ENCODE measurements at places on chromosomes 12 and 14.
A peak's percentile ranks its signal among the peaks of the same experiment; 100 is the strongest.

DNA sequence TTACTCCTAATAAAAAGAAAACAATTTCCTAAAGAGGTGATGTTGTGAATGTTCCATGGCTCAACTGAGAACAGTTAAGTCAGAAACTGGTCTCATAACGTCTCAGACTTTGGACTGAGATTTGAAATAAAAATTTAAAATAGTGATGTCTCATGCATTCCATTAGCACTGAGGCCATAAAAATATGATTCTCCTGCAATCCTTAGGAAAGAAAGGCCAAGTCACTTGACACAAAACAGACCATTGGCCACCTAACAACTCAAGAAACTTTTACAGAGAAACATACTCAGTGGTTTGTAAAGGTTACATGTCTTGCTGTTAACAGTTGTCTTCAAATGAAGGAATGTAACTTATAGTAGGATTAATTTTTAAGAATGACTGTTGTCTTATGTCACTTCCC lies 58.1 kb downstream of the STAB2 start:
- peak; percentile 38 for DNase-seq

DNA sequence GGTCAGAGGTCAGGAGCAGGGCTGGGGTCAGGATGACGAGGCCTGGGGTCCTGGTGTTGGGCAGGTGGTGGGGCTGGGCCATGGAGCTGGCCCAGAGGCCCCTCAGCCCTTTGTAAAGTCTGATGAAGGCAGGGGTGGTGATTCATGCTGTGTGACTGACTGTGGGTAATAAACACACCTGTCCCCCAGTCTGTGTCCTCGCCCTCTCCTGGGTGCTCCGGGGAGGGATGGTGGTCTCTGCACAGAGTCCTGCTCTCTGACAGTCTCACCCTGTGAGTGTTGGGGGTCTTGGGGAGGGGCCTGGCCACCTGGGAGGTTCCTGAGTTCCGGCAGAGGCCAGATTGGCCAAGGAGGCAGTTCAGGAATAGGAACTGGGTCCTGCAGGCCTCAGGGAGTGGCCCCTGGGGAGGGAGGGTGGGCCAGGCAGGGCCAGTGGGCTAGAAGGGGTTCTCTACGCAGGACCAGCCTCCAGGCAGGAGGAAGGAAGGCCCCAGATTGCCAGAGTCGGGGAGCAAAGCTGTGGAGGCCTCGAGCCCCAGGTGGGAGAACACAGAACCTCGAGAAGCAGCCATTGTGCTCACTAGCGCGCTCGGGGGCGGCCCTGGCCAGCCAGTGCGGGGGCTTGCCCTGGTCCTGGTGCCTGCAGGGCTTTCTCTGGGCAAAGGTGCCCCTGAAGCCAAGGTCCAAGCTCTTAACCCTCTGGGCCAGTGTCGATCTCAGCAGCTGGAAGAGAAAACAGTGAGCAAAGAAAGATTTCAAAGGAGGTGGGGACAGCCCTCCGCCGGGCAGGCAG lies 14.4 kb downstream of the ACADS start:
- no peak for DNase-seq

DNA sequence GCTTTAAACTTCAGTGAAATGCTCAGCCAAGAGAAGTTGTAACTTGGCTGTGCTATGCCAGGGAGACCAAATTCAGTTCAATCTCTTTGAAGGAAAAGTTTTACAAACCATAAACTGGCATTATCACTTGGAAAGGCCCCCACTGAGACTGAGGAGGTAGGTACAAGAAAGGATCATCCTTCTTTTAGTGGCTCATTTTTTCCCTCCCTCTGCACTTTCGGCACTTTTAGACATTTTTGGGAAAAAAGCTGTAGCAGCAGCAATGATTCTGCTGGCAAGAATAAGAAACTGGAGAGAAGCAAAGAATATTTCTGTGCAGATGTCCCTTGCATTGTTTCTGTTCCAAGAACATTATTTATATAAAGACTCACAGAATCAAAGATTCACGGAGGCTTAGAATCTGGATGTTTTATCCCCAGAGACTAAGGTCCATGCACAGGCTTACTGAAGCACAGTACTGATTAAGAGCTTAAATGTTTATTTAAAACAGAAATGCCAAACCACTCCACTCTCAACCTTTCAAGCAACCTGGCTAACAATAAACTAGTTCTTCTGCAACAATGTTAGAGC lies 12.3 kb downstream of the ZC2HC1C start:
- DNase-seq: no peak

GRCh38 chr12:22529281-22530060 lies 14.9 kb downstream of the C2CD5 start:
- DNase-seq: no peak

DNA sequence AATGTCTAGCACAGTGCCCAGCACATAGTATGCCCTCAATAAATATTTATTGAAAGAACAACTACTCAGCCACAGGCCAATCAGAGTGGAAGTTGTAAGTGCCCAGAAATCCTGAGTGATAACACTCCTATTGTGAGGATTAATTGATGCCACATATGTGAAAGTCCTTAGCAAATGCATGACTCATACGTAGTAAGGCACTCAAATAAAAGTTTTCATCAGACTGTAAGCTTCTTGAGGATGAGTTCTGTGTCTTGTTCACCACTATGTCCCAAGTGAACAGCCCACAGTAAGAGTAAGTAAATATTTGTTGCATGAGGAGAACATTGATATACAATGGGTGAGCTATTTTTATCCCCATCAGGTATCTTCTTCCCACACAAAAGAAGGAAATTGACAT lies 24.7 kb upstream of the ANO6 start:
- no peak for DNase-seq

DNA sequence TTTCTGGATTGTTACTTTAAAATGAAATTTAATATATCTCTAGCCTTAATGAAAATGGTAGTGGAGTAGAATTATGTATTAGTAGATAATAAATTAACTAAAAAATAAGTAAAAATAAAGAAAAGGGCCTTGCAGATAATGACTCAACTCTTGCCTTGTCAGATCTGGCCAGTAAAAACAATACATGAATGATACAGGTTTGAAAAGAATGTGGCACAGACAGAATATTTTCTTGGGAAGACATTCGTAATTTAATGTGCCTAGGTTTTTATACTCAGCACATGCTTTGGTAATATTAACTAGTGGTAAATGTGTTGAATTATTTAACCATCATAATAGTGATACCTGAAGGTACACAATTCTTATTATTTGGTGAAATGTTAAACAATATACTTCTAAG lies 28.3 kb downstream of the ATF7IP start:
- DNase-seq: no peak

GRCh38 chr12:131408484-131408883 lies 302.4 kb upstream of the SFSWAP start:
- DNase-seq: no peak

DNA sequence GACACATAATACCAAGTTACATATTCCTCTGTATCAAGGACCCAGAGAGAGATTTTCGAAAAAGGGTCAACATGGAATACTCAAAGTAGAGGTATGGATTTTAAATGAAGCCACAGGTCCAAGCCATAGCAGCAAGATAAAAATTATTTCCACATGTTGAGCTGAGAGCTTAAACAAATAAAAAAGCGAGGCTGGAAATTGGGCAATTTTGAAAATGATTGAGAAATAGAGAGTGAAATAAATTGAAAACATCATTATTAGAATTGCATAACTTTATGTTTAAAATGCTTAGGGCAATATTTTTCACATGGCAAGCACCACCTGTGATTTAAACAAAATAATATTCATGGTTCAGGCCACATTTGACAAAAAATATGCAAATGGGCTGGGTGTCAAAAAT lies 1251.0 kb upstream of the USP15 start:
- no peak for DNase-seq
